ENCODE measurements at places on chromosomes 2 and 18.
A peak's percentile ranks its signal among the peaks of the same experiment; 100 is the strongest.

GRCh38 chr2:138271467-138271866 is 230.1 kb upstream of the SPOPL start:
- DNase-seq = no peak

DNA sequence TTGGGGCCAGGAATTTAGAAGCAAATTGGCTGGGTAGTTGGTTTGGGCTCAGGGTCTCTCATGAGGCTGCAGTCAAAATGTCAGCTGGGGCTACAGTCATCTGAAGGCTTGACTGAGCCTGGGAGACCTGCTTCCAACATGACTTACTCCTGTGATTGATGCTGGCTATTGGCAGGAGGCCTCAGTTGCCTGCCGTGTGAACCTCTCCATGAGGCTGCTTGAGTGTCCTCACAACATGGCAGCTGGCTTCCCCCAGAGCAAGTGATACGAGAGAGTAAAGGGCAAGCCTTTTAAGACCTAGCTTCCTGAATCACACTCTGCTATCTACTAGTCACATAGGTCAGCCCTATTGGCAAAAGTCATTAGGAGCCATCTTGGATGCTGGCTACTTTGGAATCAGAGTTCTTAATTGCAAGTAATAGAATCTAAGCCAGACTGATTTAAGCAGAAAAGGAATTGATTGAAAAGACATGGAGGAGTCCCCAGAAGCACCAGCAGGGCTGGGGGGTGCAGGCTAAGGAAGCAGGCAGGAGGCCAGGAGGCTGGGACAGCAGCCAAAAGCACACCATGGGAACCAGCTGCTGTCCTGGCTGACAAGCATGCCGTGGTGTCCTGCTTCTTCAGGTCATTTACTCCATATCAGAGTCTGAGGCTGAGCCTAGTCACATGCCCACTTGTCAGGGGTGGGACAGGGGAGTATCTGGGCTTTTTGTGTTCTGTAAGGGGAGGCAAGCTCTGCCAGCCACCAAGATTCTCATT is 7.8 kb upstream of the GIGYF2 start:
- no peak for DNase-seq

DNA sequence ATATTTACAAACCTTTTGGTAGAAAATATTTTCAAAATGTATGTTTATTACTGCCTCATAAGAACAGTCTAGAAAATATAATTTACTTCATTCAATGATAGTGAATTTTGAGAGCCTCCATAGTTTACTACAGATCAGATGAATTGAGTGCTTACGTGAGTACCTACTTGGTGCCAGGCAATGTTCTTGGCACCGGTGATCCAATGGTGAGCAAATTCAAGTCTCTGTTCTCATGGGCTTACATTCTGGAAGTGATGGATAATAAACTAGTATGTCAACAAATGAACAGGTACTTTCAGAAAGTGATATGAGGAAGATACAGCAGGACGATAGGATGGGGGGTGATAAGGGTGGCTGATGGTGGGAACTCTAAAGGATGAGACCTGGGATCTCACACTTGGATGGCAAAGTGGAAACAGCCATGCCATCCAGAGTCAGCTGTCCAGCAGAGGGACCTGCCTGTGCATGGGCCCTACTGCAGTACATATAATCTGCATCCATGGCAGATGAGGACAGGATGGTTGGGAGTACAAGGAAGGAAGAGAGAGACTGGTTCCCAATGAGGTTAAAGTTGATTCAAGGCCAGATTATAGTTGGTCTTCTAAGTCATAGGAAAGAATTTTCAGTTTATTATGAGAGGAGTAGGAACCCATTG is 277.0 kb downstream of the NEDD4L start:
- no peak for DNase-seq

DNA sequence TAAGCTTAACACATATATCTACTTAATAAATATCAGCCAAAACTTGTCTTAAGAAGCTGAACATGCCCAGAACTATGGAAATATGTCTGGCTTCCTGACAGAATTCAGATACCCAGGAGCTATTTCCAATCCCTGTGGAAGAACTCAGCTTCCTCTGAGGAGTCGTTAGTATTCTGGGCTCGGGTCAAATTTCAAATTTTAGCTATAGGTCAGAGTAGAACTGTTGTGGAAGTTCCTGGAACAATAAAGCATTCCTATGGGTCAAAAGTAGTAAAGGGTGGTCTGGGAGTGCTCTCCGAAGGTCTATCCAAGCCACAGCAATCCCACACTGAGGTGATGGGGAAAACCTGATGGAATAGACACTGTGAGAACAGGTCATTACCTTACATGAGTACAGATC is 342.7 kb upstream of the CHST9 start:
- no peak for DNase-seq

DNA sequence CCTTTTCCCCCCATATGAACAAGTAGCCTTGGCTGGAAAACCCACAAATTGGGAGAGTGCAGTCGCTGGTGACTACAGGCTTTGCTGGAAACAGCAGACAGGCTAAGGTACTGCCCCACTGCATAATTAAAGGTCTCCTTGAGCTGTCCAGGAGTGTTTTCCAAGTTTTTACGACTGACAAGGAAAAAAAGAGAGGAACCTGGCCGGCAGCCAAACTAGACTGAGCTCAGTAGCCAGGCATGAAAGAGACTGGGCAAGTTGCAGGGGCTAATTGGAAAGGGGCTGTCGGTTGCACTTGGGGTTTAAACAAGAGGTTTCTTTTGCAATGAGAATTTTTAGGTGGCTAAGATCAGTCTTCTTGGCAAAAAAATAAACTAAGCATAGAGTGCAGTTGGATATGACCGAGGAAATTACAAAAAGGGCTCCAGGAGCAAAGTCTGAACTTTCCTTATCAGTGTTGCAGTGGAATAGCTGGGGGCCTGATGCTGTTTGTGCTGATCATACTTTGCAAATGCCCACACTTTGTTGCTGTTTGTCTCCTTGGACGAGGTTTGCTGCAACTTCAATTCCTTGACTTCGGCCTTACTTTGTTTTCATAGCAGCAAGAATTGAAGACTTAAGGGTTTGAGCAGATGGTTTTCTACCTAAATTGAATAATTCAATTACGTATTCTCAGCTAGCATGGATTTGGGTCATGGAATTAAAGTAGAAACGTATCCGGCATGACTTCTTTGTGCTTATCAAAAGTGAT is 2.1 kb downstream of the GULP1 start:
- DNase-seq = peak; percentile 24

- DNase-seq = no peak
Measured at GRCh38 chr2:160306985-160307384, 106.9 kb upstream of the ITGB6 start.

GRCh38 chr2:158817588-158817987 is 22.5 kb downstream of the DAPL1 start:
- DNase-seq = no peak

DNA sequence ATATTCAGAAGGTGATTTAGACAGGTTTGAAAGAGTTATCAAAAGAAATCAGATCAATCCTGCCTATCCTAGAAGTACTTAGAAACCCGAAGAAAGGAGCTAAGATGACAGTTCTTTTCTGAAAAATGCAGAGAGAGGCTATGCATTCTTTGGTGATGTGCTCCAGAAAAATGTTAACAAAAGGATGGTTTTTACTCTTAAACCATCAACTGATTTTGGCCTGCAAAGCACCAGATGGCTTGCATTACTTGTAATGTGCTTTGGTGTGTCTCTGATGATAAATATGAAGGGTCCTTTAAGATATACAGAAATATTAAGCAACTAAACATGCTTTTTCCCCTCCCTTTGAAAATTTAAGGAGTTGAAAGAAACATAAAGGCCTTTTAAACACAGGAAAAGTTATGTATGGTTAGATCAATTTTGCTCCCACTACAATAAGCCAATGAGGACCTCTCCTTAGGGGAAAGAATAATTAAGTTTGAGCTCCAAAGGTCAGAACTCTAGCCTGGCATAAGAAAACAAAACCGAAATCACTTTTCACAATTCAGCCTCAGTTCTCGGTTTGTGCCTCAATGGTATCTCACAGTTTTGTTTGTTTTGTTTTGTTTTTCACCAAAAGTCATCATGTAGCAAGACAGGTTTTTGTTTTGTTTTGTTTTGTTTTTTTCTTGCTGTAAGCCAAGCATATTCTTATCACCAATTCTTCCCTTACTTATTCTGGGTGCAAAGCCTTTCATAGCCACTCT is 302.4 kb upstream of the NT5C1B start:
- DNase-seq = no peak

GRCh38 chr18:26763446-26764110 is 101.9 kb downstream of the AQP4 start:
- no peak for DNase-seq

DNA sequence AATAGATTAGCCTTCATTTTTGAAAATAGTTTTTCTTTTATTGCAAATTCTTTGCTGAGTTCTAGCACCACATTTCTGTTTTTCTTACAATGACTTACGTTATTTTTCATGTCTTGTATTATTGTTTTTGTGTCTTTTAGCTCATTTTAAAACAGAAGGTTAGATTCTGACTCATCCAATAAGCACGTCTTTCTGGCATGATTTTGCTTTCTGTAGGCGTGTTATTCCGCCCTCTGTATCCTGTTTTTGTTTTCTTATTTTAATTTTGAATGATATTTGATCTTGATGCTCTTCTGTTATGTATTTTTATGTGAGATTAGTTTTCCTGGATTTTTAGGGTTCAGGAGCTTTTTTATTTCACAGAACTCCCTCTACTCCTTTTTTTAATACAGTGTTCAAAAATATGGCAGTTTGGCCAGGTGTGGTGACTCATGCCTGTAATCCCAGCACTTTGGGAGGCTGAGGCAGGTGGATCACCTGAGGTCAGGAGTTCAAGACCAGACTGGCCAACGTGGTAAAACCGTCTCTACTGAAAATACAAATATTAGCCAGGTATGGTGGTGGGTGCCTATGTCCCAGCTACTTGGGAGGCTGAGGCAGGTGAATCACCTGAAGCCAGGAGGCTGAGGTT is 145.0 kb downstream of the CLIP4 start:
- no peak for DNase-seq

DNA sequence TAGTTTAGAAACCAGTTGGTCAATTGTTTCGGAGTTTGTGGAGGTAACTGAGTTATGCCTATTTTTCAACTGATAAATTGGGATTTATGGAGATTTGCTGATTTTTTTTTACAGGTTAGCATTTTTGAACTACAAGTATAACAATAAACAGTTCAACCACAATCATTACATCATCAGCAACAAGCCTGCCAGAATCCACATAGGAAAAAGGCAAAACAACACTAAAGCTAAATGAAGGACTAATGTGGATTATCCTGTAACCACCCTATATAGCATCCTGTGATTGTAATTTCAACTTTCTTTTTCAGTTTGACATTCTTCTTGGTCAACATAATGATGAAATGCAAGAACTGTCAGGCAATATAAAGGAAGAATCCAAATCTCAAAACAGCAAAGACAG is 76.5 kb downstream of the CCDC102B start:
- DNase-seq = no peak

DNA sequence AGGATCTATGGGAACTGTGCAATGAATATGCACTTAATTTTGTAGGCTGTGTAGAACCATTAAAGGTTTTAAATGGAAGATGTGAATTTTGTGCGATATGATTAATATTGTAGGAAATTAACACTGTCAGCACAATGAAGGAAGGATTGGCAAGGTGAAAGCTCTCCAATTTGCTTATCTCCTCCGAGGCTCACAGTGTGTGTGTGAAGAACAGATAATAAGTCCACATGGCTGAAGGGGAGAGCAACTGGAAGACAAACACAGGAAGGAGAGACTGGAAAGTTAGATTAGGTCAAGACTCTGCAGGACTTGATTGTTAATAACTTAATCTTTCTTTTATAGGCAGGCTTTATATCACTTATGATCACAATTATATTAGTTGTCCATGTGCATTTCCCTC is 269.7 kb upstream of the VRK2 start:
- no peak for DNase-seq

- DNase-seq = no peak
Measured at GRCh38 chr2:156399224-156399949, 36.8 kb upstream of the GPD2 start.

- DNase-seq = no peak
Measured at GRCh38 chr2:20599001-20599600, 51.8 kb downstream of the HS1BP3 start.

All from omental fat pad (tissue), 4 donors.